GM10248 (cell line): ENCODE measurements at places on chromosomes 12 and 14.
A peak's percentile ranks its signal among the peaks of the same experiment; 100 is the strongest.

GRCh38 chr12:4807116-4807783 lies 87.0 kb downstream of the GALNT8 start:
- no peak for DNase-seq

DNA sequence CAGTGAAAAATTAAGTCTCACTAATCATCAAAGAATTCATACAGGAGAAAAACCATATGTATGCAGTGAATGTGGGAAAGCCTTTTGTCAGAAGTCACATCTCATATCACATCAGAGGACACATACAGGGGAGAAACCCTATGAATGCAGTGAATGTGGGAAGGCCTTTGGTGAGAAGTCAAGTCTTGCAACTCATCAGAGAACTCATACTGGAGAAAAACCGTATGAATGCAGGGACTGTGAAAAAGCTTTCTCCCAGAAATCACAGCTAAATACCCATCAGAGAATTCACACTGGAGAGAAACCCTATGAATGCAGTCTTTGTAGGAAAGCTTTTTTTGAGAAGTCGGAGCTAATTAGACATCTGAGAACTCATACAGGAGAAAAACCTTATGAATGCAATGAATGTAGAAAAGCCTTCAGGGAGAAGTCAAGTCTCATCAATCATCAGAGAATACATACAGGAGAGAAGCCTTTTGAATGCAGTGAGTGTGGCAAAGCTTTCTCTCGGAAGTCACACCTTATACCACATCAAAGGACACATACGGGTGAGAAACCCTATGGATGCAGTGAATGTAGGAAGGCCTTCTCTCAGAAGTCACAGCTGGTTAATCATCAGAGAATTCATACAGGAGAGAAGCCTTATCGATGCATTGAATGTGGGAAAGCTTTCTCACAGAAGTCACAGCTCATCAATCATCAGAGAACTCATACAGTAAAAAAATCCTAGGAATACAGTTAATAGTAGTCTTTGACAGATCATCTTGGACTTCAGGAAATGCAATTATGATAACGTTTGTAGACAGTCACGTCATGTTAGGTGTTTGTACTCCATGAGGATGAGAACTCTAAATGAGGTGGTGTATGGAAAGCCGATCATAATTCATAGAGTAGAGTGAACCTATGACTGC lies 21.1 kb downstream of the ZNF84 start:
- DNase-seq = no peak

- DNase-seq = no peak
Measured at GRCh38 chr12:7021956-7022355, 3.7 kb upstream of the LPCAT3 start.

DNA sequence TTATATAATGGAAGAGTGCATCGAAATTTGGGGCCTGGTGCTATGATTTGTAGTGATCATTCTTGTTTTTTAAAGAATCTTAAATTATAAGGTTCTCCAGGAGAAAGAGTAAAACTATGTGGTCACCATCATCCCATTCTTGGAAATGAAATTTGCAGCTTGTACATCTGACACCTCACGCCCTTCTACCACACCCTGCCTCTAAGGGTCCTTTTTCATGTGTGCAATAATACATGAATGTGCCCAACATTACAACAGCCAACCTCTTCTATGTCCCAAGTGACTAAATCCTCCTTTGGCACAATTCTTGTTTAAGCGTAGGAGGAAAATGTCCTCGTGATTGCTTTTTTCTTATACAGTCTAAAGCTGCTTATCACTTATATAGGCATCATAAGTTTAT lies 636.5 kb upstream of the NOVA1 start:
- no peak for DNase-seq

- peak; percentile 15 for DNase-seq
Measured at GRCh38 chr14:51879170-51879569, 18.8 kb downstream of the GNG2 start.

- DNase-seq = no peak
Measured at GRCh38 chr12:45292486-45293195, 76.7 kb downstream of the ANO6 start.

GRCh38 chr12:109581856-109582255 lies 8.3 kb downstream of the MVK start:
- DNase-seq = no peak

- no peak for DNase-seq
Measured at GRCh38 chr14:38808734-38809455, 294.1 kb downstream of the SEC23A start.
